Breast epithelium (tissue), 4 donors: ENCODE measurements at places on chromosomes 3 and 15. TPM values are rescaled to one million over a fixed set of nuclear protein-coding genes. Genes with fewer than 3 reads are reported as not detected.

- H3K27ac ChIP-seq: no peak overlapping the region
- DNase-seq: no peak
- H3K4me3 ChIP-seq: no peak overlapping the region
Measured at GRCh38 chr3:37271611-37272010, 97.2 kb upstream of the LRRFIP2 start.

DNA sequence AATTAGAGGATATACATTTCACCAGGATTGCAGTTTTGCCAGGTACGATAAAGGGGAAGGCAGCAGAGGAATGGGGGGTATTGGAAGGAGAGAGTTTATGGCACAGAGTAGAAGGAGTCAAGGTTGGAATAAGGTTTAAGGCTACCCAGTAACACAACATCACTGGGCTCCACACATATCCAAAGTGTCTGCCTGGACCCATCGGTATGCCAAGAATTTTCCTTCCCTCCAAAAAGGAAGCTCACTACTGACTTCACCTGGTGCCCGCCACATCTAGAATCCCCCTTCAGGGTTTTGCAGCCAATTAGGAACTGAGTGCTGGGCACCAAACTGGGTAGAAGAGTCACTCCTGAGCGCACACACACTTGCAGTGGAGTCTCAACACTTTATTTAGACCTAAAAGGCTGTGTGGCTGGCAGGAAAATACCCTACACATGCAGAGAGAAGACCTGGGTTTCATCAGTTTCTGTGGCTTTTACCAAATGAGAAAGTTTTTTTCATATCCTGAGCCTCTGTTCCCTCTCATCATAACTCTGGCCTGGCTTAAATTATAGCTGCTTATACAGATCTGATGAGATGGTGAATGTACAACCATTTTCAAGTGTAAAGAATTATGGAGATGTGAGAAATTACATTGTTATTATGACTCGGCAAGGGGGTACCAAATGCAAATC lies 190.8 kb upstream of the LPP start:
- DNase-seq: no peak
- no peaks in the 10 kb centered on the region for H3K27me3 ChIP-seq
- H3K4me1 ChIP-seq: no peaks in the 10 kb centered on the region
- H3K4me3 ChIP-seq: no peak overlapping the region
- H3K36me3 ChIP-seq: no peaks in the 10 kb centered on the region

Gene CASR
- total RNA-seq: not detected

DNA sequence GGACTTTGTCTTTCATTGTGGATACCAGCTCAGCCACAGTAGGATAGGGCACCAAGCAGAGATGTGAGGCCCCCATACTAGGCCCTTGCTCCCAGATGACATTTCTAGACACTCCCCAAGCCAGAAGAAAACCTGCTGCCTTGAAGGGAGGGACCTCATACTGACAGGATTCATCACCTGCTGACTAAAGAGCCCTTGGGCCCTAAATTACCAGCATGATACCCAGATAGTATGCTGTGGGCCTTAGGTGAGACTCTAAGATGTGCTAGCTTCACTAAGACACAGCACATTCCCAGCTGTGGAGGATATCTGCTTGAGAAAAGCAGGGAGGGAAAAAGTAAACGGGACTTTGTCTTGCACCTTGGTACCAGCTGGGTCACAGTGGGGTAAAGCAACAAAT lies 324.0 kb downstream of the TBL1XR1 start:
- DNase-seq: no peak
- no peak overlapping the region for H3K27ac ChIP-seq
- no peak overlapping the region for H3K4me3 ChIP-seq

Gene CHRM5
- total RNA-seq: not detected

Gene GRAMD1C
- total RNA-seq: 49.8 TPM

Gene LRTM1
- not detected for total RNA-seq

DNA sequence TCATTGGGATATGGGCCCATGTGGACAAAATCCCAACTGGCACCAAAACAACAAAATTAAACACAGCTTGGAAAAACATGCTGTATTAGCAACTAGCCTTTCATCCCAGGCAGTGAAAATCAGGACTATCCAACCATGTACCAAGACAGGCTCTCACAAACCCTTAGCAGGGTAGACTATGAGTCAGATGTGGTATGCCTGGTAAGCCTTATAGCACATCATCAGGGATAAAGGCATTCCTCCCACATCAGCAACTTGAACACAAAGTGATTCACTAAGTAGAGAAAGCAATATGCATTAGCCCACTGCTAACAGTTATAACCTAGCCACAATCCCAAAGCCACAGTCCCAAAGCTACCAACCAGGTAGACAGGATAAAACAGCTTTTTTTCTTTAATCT lies 8.0 kb downstream of the CEP152 start:
- no peaks in the 10 kb centered on the region for H3K36me3 ChIP-seq
- no peaks in the 10 kb centered on the region for H3K4me1 ChIP-seq
- H3K4me3 ChIP-seq: no peak overlapping the region
- H3K27me3 ChIP-seq: no peaks in the 10 kb centered on the region
- no peak overlapping the region for H3K27ac ChIP-seq
- DNase-seq: no peak

Gene FAM174B
- 20.6 TPM for total RNA-seq

- no peaks in the 10 kb centered on the region for H3K36me3 ChIP-seq
- H3K27me3 ChIP-seq: no peaks in the 10 kb centered on the region
- no peak overlapping the region for H3K27ac ChIP-seq
- DNase-seq: no peak
- no peaks in the 10 kb centered on the region for H3K4me1 ChIP-seq
- no peak overlapping the region for H3K4me3 ChIP-seq
Measured at GRCh38 chr3:149009732-149010131, 18.4 kb downstream of the GYG1 start.

GRCh38 chr15:90040618-90041017 lies 39.5 kb downstream of the ZNF710 start:
- H3K36me3 ChIP-seq: no peaks in the 10 kb centered on the region
- no peaks in the 10 kb centered on the region for H3K4me1 ChIP-seq
- no peak overlapping the region for H3K4me3 ChIP-seq

DNA sequence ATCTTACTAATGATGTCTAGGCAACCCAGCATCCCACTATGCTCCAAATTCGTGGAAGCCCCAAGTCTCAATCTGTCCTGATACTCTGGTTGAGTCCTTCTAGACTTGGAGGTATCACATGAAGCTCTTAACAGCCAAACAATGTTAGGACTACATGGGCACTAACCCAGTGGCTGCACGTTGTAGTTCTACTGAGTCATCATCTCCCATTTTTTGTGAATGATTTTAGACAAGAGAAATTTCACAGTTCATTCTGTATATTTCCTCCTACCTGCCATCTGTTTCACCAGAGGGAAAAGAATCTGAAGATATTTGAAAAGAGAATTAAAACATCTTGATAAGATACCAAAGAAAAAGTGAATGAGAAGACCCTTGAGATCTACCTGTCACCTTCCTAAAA lies 9.8 kb upstream of the WWTR1 start:
- no peak overlapping the region for H3K4me3 ChIP-seq
- DNase-seq: no peak
- H3K27ac ChIP-seq: no peak overlapping the region
- no peaks in the 10 kb centered on the region for H3K36me3 ChIP-seq
- no peaks in the 10 kb centered on the region for H3K27me3 ChIP-seq

GRCh38 chr3:22966349-22966748 lies 236.8 kb upstream of the UBE2E2 start:
- H3K4me3 ChIP-seq: no peak overlapping the region
- no peak overlapping the region for H3K27ac ChIP-seq
- no peaks in the 10 kb centered on the region for H3K36me3 ChIP-seq
- no peaks in the 10 kb centered on the region for H3K27me3 ChIP-seq
- no peak for DNase-seq

- H3K4me3 ChIP-seq: no peak overlapping the region
- DNase-seq: no peak
- H3K36me3 ChIP-seq: no peaks in the 10 kb centered on the region
Measured at GRCh38 chr3:107666853-107667252, 144.1 kb downstream of the BBX start.

DNA sequence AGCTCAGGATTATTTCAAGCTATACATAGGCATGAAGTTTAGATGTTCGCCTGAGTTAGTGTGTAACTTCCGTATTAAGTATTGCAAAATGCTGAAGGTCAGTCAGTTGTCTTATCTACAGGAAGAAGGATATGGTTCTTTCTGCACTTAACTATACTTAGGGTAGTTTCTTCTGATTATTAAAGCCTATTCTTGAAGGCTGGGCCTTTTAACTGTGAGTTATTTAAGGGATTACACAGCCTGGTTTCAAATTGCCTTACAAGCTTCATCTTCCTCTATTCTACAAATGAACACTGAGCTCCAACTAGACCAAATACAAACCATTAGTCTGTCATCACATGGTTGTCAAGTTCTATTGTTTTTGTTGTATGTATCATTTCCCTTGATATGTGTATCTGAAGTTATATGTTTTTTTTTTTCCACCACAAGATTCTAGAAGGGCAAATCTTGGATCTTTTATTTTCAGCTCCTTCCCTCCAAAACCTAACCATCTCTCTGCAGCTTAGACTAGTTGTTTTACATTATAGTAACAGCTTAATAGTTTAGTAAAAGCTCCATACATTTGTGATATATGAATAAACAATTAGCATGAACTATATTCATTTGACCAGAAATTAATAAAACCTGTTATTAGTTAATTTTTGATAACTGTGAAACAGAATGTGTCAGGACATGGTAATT lies 272.9 kb upstream of the KCNMB2 start:
- DNase-seq: no peak
- H3K4me1 ChIP-seq: no peaks in the 10 kb centered on the region
- H3K27me3 ChIP-seq: no peaks in the 10 kb centered on the region
- H3K4me3 ChIP-seq: no peak overlapping the region
- H3K27ac ChIP-seq: no peak overlapping the region
- no peaks in the 10 kb centered on the region for H3K36me3 ChIP-seq

DNA sequence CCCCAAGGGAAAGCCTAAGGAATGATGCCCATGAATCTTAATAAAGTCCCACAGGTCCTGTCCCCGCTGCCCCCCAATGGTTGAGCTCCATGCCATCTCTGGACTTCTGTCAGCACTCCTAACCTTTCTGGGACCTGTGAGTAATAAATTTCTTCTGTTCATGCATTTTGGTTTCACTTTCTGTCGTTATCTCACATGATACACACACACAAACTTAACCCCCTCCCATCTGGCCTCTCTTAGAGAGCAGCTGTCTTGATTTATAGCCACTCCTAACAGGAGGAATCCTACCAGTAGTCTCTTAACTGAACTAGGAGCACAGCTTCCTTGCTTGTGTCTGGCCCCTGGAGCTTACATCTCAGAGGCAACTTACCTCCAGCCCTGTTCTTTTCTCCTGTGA lies 82.7 kb upstream of the SELENOK start:
- H3K27me3 ChIP-seq: no peaks in the 10 kb centered on the region
- H3K4me3 ChIP-seq: no peak overlapping the region
- no peak overlapping the region for H3K27ac ChIP-seq
- H3K4me1 ChIP-seq: no peaks in the 10 kb centered on the region

GRCh38 chr3:109125902-109126301 lies 8.0 kb upstream of the MORC1 start:
- H3K36me3 ChIP-seq: no peaks in the 10 kb centered on the region
- DNase-seq: no peak
- H3K27ac ChIP-seq: no peak overlapping the region
- no peak overlapping the region for H3K4me3 ChIP-seq

- H3K27me3 ChIP-seq: no peaks in the 10 kb centered on the region
- peak overlapping the region; percentile 41 for H3K4me3 ChIP-seq
- peak; percentile 35 for DNase-seq
- H3K27ac ChIP-seq: no peak overlapping the region
Measured at GRCh38 chr15:26891448-26892181, 24.8 kb downstream of the GABRA5 start.

Gene NCEH1
- 10.4 TPM for total RNA-seq

Gene NR2F2
- 13.2 TPM for total RNA-seq

Gene KY
- total RNA-seq: 1.2 TPM

Gene SOX14
- total RNA-seq: not detected

DNA sequence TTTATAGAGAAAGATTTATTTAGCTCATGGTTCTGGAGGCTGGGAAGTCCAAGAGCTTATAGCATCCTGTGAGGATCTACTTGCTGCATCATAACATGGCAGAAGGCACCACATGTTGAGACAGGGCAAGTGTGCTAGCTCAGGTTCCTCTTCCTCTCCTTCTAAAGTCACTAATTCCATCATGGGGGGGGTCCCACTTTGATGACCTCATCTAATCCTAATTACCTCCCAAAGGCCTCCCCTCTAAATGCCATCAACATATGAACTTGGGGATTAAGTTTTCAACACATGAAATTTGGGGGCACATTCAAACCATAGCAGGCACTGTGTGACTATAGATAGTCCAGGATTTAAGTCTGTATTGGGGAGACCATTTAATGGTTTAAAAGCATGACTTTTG lies 297.1 kb upstream of the ROPN1 start:
- no peaks in the 10 kb centered on the region for H3K36me3 ChIP-seq
- H3K27me3 ChIP-seq: no peaks in the 10 kb centered on the region
- H3K27ac ChIP-seq: no peak overlapping the region

GRCh38 chr3:162334537-162334936 lies 837.9 kb downstream of the OTOL1 start:
- no peak overlapping the region for H3K27ac ChIP-seq
- H3K4me1 ChIP-seq: no peaks in the 10 kb centered on the region
- H3K4me3 ChIP-seq: no peak overlapping the region
- DNase-seq: no peak

DNA sequence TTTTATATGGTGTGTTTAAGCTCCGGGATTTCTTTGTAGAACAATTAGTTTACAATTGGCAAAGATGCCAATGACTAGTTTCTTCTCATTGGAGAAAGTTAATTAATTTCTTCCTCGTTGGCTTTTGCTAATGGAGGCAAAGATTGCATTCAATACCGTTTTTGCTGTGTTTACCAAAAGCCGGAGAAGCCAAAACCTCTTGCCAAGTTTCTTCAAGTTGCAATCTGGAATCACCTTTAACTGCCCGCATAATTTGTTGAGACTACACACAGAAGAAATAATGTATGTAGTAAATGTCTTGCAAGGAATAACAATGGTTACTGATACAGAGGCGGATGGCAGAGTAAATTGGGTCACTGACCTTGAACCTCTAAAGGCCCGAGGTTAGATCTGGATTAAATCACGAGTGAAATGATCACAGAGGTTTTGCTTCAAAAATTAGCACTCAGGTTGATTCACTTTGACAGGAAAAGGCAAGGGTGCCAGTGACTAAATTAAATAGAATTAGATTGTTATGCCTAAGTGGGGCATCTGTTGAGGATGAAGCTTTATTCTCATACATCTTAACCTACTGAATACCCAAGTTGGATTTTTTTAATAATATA lies 732.1 kb upstream of the NR2F2 start:
- H3K27me3 ChIP-seq: no peaks in the 10 kb centered on the region
- no peaks in the 10 kb centered on the region for H3K4me1 ChIP-seq
- H3K27ac ChIP-seq: no peak overlapping the region
- no peak overlapping the region for H3K4me3 ChIP-seq
- DNase-seq: no peak

Gene LIPH
- 10.4 TPM for total RNA-seq

- H3K27me3 ChIP-seq: no peaks in the 10 kb centered on the region
- DNase-seq: no peak
- H3K27ac ChIP-seq: no peak overlapping the region
- H3K36me3 ChIP-seq: no peaks in the 10 kb centered on the region
Measured at GRCh38 chr15:90836296-90836871, 32.0 kb upstream of the FURIN start.

Gene ZDHHC23
- total RNA-seq: 3.5 TPM

- no peaks in the 10 kb centered on the region for H3K36me3 ChIP-seq
- no peak overlapping the region for H3K27ac ChIP-seq
- H3K4me3 ChIP-seq: no peak overlapping the region
- no peaks in the 10 kb centered on the region for H3K4me1 ChIP-seq
- no peak for DNase-seq
- no peaks in the 10 kb centered on the region for H3K27me3 ChIP-seq
Measured at GRCh38 chr15:64333986-64334929, 21.7 kb downstream of the CSNK1G1 start.

- H3K27me3 ChIP-seq: no peaks in the 10 kb centered on the region
- no peak overlapping the region for H3K27ac ChIP-seq
- no peaks in the 10 kb centered on the region for H3K36me3 ChIP-seq
- no peak for DNase-seq
- H3K4me1 ChIP-seq: no peaks in the 10 kb centered on the region
Measured at GRCh38 chr15:93165734-93166470, 76.9 kb upstream of the RGMA start.
